Esophagus squamous epithelium (tissue), 5 donors: ENCODE measurements at places on chromosomes 2 and 18. TPM values are rescaled to one million over a fixed set of nuclear protein-coding genes. Genes with fewer than 3 reads are reported as not detected.

DNA sequence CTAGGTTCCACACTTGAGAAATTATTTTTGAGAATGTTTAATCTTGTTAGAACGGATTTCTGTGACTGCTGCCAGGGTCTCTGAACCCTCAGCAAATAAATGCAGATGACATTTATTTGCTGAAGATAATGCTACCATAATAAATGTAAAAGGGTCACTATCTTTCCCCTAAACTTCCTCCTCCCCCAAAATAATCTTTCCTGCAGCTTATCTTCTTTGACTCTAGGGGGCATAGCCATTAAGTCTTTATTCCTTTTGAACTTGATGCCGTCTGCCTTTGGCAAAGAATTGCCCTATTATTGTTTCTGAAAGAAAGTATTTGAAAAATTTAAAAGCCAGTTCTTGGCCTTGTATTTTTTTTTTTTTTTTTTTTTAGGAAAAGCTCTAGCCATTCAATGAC is 63.6 kb upstream of the ACSL3 start:
- no peak for DNase-seq

GRCh38 chr2:112637289-112637660 is 8.5 kb upstream of the SLC20A1 start:
- no peak for DNase-seq

DNA sequence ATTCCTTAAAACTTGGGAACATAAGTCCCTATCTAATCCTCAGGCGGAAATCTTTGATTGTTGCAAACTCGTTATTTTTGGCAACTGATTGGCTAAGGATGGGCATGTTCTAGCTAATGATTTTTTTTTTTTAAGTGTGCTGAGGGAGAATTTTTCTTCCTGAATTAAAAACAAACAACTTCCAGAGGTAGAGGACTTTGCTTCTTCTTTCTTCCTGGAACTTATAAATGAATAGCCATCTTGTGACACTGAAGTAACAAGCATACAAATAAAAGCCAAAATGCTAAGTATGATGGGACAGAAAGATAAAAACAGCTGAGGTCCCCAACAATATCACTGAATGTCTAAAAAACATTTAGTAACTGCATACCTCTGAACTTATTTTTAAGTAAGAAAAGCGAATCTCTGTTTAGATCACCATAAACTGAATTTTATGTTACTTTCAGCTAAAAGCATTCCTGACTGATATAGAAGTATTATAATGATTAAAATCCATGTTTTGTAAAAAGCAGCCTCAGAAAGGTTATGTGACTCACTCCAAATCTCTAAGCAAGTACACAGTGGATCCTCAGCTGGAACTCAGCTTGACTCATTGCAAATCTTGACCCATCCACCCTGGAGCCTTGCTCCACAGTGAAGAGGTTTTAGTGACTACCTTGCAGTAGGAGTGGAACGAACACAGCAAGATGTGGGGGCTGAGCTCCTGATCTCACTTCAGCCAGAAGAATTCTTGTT is 344.4 kb downstream of the CLIP4 start:
- DNase-seq, result no peak

DNA sequence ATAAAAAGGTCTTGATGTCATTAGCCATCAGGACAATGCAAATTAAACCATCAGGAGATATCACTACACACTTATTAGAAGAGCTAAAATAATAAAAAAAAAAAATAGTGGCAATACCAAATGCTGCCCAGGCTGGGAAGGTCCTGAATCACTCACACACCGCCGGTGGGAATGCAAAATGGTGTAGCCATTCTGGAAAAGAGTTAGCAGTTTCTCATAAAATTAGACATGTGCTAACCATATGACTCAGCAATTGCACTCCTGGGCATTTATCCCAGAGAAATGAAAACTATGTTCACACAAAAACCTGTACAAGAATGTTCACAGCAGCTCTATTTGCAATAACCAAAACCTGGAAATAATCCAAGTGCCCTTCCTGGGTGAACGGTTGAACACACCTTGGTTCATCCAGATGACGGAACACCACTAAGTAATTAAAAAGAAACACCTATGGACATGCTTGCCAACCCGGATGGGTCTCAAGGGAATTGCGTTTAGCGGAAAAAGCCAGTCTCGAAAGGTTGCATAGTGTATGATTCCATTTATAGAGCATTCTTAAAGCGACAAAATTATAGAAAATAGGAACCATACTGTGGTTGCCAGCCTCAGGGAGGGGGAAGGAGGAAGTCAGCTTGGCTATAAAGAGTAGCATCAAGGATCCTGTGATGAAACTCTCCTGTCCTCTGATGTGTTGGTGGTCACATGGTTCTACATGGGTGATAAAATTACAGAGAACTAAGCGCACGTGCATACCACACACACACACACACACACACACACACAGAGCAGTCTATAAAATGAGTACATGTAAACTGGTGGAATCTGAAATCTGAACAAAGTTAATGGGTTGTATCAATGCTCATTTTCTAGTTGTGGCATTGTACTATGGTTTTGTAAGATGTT is 4.6 kb downstream of the MBP start:
- no peak for DNase-seq

GRCh38 chr18:191725-192124 is 33.4 kb downstream of the USP14 start:
- DNase-seq, result no peak

DNA sequence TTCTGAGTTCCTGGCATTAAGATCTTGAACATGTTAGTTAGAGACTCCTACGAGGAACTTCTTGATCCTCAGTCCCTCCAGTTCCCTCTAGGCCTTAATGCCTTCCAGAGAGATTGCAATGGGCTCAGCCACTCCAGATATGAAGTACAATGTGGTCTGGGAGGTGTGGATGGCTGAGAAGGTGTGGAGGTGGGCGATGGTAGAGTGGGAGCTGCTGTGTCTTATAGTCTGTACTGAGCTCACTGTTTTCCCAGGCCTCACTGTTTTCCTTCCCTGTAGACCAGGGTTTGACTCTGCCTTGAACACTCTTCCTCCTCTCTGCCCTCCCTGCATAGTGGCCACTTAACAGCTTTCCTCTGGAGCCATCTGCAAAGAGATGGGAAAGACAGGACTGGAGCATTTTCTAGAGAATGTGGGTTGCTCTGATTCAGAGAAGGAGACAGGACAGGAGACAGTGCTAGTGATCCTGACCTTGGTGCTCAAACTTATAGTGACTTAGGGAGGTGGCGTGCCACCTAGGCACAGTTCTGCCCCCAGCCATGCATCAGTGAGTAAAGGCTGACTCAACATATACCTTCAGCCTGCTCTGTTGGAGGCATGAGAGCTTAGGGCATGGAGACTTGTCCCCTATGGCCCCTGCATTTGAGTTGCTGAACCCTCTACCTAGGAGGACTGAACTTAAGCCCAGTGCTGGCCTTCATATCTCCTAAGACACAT is 129.7 kb downstream of the TDRD15 start:
- no peak for DNase-seq

GRCh38 chr18:61658431-61658830 is 234.4 kb downstream of the RNF152 start:
- no peak for DNase-seq

DNA sequence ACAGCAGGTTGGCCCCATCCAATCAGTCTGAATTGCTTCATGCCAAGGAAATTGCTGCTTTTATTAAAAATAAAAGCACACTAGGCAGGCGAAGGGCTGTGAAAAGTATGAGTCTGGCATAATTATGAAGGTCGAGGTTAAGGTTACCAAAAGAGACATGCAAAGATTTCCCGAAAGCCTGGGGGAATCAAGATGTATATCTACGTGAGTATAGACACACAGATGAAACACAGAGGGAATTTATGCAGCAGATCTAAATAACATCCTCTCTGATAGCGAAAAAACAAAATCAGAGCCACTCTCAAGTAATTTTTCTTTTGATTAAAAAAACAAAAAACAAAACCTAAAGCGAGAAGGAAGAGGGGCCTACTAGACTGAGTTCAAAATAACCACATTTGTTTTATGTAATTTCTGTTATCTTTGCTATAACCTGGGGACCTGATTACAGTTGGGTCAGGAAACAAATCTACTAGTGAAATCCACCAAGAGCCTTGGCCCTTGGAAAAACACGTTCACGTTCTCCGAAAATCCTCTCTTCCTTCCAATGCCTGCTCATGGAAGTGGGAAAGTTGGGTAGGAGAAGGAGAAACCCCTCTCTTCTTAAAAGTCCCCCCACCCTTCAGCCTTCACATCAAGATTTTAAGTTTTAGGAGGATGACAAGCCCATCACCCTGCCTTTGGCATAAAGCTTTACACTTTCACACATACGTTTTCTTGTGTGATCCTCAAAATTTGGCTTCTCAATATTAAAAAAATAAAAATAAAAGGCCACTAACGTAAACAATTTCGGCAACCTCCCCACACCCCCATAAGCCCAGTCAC is 1.4 kb downstream of the AAK1 start:
- no peak for DNase-seq

- no peak for DNase-seq
Observed at GRCh38 chr2:237724811-237725478, 73.6 kb upstream of the RBM44 start.

DNA sequence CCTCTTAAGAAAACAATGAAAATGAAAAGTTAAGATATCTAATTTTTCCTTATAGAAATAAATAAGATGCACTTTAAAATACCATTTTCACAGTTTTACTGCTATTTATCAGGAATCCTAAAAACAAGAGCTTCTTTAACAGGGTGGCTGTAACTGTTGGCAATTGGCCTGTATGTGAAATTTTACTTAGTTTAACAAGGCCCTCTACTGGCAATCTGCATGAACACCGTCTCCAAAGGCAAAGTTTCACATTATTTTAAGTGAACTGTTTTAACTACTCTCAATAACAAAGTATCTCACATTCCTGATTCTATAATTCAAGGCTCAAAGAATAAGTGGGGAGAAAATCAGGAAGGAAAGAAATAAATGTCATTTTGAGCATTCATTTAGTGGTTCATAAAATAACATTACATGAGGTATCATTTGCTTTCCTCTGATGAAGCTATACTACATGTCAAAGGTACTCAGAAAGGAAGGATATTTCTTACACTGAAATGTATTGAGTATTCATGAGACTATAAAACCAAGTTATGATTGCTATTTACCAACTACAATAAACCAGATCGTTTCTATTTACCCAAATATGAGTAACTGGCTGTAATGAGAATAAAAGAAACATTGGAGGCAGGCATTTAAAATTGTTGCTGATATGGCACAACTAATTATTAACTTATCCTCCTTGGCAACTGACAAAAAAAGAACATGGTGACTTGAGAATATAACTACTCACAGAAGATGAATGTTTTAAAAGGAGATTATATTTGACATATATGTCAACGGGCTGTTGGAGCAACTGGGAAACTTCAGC is 7.0 kb downstream of the NCKAP5 start:
- no peak for DNase-seq

- DNase-seq, result no peak
Observed at GRCh38 chr2:241853651-241854341, 4.9 kb downstream of the PDCD1 start.

- DNase-seq, result no peak
Observed at GRCh38 chr2:207765547-207765946, 4.2 kb downstream of the FZD5 start.

DNA sequence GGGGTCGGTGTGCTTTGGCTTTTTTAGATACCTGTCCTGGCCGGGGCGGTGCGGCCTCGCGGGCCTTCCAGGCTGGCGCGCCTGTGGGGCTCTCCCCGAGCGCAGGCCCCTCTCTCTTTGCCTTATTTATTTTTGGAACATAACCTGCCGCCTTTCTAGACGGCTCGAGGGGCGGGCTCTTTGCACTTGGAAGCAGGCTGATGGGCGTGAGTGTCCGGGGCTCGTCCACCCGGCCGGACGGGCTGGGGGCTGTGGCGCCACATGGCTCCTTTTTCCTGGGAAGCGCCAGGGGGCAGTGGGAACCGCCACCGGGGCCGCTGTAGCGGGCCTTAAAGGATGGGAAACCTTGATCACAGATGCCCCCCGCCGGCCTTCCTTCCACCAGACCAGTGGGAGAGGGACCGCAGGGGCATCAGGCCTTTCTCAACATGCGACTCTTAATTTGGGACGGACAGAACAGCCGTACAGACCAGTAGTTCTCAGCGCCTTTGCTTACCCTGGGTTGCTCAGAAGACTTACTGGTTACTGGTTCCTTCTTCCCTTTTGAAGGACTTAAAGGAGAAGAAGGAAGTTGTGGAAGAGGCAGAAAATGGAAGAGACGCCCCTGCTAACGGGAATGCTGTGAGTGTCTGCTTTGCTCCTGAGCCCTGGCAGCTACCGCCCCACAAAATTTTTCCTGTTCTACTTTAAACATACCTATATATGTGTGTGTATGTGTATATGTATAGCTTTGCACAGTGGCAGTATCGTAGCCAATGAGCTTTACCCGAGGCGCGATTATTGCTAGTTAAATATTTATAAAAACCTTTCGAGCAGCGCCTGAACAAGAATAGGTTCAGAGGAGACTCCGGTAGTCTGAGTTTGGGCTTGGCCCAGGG is 2.7 kb downstream of the PTMA start:
- no peak for DNase-seq

DNA sequence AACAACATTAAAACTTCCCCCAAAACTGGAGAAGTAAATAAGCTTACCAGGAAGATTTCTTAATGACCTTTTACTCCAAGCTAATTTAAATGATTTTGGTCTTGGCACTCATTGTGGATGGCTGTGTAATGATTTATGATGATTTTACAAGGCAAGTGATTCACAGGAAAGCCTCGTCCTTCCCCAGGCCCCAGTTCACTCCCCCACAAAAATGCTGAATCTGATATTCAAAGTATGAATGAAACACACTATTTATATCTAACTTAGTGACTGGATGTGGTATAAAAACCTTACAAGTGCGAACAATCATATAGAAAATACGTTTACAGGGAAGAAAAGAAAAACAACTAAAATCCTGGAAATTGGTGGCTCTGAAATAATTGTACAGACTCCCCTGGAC is 49.8 kb downstream of the ZNF516 start:
- DNase-seq, result no peak

DNA sequence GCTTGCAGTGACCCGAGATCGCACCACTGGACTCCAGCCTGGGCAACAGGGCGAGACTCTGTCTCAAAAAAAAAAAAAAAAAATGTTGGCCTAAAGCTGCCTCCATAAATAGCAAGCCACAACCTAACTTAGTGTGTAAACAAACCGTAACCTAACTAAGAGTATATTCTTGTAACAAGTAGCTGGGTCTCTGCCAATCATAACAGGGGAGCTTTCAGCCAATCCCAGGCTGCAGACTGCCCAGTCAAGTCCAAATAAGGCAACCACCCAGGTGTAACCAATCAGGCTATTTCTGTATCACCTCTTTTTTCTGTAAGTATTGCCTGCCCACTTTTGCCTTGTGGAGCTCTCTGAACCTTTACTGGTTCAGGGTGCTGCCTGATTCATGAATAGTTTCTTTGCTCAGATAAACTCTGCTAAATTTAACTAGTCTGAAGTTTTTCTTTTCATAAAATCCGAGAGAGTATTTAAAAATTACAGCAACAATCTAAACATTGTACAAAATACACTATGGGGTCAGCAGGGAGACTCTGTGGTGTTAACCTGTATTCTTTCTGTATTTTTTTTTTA is 4.5 kb downstream of the PSTPIP2 start:
- DNase-seq, result no peak

GRCh38 chr2:204487447-204488229 is 57.6 kb upstream of the PARD3B start:
- DNase-seq, result no peak

The MBOAT2 gene
- 56.6 TPM for total RNA-seq

The CCBE1 gene
- total RNA-seq, result 4.6 TPM

The MCFD2 gene
- total RNA-seq, result 55.8 TPM

The PRLH gene
- total RNA-seq, result not detected

The CDH2 gene
- 0.88 TPM for total RNA-seq

The AKAIN1 gene
- 0.95 TPM for total RNA-seq
